Activated T-cell treated with anti-CD3 and anti-CD28 coated beads, Interleukin-2, amount 50 U/mL, for 1 hour (primary cell): ENCODE measurements at places on chromosomes 5 and 9.

DNA sequence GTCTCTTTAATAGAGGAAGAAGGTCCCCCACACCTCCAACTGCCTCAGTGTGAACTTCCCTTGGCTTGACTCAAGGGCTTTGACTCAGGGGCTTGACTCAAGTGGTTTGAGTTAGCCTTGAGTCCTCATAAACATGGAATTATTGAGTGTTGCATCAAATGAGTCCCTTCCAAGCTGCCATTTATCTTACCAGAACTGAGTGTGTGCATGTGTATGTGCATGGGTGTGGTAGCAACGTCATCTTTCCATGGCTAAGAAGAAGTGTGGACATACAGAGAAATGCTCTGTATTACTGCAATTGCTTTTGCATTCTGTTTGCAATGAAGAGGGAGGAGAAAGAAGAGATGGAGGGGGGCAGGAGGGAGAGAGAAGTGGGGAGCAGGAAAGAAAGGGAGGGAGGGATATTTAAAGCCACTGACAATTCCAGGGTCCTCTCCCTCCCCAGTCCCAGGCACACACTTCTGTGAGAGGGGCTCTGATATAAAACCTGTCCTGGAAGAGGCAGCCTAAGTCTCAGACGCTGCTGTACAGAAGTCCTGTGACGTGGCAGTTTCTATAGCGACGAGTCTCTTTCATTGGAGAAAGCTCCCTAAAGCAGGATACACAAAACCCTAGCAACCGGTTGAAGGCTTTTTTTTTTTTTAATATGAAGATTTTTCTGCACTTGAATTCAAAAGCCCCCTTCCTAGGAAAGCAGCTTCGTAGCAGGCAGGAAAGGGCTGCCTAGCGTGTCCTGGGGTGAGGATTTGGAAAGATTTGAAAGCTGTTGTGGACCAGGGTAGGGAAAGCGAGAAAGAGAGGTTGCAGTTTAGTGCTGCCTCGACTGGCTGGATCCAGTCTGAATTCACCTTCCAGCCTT lies 93.3 kb upstream of the MAP1B start:
- no peak for DNase-seq

GRCh38 chr5:1703352-1704050 lies 96.1 kb downstream of the MRPL36 start:
- DNase-seq: no peak

- DNase-seq: no peak
Observed at GRCh38 chr5:25387953-25388352, 743.2 kb upstream of the CDH10 start.

DNA sequence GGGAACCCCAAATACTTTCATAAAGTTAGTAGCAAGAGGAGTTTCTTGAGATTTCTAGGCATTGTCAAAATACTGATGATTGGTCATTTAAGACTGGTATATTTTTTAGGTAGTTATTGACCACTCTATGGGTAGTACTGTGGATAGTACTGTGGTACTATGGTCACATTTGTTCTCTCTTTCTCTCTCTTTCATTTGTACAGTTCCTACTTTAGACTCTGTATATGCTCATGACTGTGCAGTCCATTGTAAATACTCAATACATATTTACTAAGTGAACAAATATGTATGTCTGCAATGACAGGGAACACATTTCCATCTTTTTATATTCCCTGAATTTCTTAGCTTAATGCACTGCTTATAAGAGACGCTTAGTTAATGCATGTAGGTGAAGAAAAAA lies 215.6 kb downstream of the KCTD16 start:
- DNase-seq: no peak

DNA sequence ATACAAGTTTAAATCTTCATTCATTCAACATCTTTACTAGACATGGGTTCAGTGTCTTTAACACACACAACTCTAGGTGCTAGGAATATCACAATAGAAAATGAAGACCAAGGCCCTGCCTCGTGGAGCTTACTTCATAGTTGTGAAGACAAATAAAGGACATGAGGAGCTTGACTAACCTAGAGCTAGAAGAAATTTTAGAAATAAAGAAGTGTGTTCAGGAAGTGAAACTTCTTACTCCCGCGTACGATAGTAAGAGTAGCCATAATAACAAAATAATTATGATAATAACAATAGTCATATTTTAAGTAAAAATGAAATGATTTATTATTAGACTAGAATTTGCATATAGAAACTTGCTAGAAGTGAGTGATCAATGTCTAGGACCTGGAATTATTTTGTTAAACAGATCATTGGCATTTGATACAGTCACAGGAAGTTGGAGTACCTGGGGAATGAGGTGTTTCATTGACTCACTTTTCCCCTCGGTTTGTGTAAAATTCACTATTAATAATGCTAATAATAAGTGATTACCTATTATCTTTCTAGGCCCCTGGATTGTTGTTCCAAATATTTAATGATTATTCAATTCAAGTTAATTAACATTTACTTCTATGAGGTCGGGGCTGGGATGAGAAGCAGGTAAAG lies 331.3 kb downstream of the NSG2 start:
- no peak for DNase-seq

GRCh38 chr9:76643399-76644117 lies 120.7 kb upstream of the PCA3 start:
- no peak for DNase-seq

DNA sequence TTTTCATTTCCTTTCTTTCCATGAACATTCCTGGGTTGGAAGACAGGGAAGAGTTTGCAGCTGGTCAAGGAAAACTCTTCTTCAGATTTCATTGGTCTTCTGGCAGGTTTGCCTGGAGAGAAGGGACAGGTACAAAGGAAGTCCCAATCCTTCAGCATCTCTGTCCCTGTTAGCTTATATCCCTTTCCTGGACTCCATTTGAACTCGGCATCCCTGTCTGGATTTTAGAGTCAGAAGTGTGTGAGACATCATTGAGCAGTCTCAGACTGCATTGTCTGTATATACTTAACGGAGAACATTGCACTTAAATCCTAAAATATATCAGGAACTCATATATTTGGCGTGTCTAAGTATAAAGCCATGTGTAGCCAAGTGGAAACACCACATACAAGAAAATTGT lies 54.9 kb downstream of the ADGRV1 start:
- DNase-seq: no peak

DNA sequence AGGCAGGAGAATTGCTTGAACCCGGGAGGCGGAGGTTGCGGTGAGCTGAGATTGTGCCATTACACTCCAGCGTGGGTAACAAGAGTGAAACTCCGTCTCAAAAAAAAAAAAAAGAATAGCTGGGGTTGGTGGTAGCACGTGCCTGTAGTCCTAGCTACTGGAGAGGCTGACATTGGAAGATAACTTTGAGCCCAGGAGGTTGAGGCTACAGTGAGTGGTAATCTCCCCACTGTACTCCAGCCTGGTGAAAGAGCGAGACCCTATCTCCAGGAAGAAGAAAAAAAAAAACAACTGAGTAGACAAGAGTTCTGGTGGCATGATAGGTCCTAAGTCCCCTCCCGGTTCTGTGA lies 26.3 kb downstream of the GOLGA2 start:
- DNase-seq: no peak

DNA sequence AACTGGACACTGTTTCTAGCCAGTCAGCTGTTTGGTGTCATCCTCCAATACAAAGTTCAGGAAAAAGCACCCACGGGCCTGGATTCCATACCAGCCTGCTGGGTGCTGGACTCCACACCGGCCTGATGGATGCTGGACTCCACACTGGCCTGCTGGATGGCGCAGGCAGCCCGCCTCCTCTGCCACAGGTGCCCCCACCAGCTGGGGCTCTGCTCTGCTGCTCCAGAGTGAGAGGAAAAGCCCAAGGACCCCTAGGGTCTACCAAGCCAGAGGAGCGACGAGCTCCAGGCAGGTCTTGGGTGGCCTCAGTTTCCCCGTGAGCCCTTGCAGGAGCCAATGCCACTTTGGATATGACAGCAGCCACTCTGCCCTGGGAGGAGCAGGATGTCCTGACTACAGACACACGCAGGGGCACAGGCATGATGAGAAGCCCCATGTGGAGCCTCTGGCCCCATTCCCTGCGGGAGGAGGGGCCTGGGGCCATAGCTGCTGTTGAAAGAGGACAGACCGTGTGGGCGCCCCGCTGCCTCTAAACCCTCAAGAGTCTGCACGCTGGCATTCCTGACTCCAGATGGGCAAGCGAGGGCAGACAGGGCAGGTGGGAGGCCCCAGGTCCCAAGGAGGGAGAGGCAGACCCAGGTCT lies 141.6 kb downstream of the OLFM1 start:
- DNase-seq: no peak

DNA sequence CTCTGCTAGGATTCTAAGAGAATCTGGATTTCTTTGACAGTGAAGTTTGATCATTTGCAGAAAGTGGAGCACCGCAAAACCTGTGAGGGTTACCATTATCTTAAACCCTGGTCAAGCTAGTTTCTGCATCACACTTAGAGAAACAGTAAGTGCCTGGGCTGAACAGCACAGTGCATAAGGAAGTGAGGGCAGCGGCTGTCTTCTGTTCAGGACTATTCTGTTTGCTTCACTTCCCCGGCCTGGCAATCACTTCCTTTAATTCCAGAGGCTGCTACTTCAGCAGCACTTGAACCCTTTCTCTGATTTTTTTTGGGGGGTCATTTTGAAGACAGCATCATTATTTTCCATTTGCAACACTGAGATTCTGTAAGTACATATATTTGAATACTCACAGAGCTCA lies 32.0 kb downstream of the SEMA6A start:
- DNase-seq: no peak

DNA sequence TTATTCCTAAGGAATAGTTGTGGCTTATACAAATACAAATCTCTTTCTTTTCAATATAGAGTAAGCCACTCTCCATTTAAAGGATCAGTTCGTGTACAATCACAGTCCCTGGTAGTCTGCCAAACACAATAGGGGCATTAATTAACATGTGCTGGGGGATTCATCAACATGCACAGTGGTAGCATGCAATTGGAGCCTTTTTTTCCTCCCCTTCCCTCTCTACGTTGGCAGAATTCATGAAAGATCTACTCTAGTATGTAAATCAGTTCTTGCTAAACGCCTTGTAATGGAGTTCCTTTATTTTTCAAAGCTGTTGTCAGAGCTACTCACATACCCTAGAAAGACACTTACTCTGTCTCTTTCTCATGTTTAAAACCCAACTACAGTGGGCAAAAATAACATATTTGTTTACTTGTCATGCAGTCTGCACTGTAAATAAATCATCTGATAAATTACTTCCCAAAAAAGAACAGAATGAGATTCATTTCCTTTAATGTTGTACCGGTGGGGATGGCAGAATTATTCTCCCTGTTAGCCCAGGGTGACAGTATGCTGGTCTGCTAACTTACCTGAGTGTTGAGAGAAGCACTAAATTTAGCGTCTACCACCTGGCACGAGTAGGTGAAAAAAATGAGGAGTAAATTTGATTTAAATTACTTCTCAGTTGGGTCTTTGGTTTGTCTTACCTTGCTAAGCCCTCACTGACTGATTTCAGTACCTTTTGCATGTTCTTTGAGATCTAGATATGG lies 341.5 kb upstream of the CCNH start:
- DNase-seq: no peak

GRCh38 chr9:126581893-126582292 lies 31.8 kb upstream of the LMX1B start:
- no peak for DNase-seq

GRCh38 chr5:167546270-167546669 lies 745.2 kb upstream of the WWC1 start:
- no peak for DNase-seq

DNA sequence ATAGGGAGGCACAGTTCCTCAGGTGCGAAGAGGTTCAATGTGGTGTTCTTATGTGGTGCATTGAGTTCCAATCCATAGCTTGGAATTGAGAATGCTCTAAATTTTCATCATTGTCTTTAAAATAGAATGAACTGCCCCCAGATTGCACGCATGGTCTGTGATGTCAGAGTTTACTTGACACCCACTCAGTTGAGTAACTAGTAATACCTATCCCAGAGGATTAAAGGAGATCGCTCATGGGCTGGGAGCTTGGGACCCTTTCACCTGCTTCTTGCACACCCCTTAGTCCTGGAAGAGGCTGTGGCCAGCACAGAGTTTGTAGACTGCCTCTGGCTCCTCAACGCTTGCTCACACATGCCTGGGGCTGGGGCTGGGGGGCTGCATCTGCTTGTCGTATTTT lies 95.1 kb upstream of the OTULINL start:
- DNase-seq: no peak
